Left kidney (tissue), 8 donors: ENCODE measurements at places on chromosomes 5 and 9.

GRCh38 chr9:107810461-107810961 lies 320.9 kb upstream of the KLF4 start:
- no peak for DNase-seq

DNA sequence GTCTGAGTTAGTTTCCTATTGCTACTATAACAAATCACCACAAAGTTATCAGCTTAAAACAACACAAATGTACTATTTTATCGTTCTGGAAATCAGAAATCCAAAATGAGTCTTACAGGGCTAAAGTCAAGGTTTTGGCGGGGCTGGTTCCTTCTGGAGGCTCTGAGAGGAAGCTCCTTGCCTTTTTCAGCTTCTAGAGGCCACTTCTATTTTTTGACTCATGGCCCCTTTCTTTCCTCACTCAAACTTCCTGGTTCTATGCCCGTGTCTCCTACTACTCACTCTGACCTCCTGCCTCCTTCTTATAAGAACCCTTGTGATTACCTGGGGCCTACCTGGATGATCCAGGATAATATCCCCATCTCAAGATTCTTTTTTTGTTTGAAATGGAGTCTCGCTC lies 48.2 kb downstream of the GABBR2 start:
- DNase-seq, result no peak

DNA sequence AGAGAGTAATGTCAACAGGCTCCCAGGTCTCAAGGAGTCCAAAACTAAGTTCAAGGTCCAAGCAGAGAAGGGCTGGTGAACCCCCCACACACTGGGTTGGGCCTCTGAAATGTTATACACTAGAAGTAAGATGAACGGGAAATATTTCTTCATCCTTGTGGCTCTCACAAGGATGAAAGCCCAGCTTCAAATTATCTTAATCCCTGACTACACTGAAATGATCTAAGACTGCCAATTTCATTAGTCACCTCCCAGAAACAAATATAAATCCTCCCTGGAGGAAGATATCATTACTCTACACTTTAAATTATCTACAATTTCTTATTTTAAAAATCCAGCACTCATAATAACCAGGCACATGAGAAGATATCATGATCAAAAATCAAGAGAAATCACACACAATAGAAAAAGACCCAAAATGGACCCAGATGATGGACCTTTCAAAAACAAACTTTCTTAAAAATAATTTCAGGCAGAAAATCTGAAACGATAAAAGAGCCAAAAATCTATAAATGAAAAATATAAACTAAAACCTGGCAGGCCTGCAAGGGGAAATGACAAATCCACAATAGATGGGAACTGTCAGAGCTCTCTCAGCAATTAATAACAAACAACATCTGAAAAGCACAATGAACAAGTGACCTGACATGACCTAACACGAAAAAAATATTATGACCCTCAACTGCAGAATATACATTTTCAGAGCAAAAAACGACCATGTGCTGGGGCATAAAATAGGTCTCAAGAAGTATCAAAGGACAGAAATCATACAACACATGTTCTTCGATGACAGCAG lies 117.4 kb downstream of the GPR21 start:
- no peak for DNase-seq

DNA sequence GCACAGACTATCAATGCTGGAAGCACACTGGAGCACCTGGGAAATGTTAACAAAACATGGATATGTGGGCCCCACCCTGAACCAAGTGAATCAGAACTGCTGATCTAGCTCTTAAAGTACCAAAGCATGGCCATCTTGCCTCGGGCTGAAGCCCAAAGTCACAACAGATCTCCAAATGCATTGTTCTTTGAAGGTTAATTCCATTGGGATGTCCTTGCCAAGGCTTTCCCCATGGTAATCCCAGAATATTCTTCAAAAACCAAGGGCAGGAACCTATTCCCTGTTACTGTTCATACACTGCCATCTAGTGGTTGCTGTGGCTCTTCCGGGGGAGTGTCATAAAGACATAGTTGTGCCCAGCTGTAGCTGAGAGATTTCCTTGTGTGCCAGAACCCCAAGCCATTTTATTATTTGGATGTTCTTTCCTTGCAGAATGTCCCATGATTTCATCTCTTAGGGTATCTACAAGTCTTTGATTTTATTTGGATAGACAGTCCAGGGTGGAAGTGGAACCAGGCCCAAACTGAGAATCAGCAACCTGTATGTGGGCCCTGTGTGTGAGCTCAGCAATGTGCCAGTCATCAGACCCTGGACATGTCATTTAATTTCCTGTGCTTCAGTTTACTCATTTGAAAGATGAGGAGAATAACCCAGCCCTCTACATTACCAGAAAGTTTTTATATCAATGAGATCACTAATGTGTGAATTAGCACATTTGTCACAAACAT lies 290.0 kb downstream of the ACTL7B start:
- DNase-seq, result peak; percentile 90

- no peak for DNase-seq
Observed at GRCh38 chr5:132370181-132370970, 866 bp downstream of the SLC22A5 start.

DNA sequence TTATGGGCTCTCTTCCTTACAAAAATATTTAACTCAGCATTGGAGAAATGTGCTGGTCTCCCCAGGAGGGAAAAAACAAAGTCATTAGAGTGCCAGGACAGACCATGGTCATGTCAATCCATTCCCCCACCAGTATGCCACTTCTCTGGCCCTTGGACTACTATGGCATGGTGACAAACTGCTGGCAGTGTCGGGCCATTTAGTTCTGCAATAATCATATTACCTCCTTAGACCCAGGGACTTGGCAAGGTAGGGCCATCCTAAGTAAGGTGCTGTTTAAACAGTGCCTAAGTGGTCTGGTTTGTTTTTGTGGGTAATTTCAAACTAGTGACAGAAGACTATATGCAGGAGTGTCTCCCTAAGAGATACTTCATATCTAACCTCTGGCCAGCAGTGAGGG lies 177.8 kb upstream of the STK32A start:
- no peak for DNase-seq

GRCh38 chr9:128712451-128713410 lies 10.4 kb downstream of the PKN3 start:
- no peak for DNase-seq

DNA sequence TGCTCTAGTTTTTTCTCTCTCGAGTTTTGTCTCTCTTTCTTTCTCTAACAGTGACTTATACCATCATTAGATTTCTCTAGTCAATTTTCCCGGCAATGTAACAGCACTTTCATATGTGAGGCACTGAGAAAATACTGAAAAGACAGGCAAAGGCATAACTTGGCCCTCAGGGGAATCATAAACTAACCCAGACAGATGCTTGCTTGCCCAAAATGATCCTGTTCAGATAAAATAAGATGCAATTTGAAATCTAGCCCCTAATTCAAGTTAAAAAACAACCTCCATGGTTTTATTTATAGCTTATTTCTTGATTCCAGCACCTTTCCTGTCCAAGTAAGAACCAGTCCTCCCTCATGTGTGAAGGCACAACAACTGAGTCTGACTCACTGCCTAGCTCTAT lies 294.6 kb downstream of the GAS1 start:
- DNase-seq, result no peak
